GOT3 (cell line): ENCODE measurements at places on chromosomes 5 and 9.

DNA sequence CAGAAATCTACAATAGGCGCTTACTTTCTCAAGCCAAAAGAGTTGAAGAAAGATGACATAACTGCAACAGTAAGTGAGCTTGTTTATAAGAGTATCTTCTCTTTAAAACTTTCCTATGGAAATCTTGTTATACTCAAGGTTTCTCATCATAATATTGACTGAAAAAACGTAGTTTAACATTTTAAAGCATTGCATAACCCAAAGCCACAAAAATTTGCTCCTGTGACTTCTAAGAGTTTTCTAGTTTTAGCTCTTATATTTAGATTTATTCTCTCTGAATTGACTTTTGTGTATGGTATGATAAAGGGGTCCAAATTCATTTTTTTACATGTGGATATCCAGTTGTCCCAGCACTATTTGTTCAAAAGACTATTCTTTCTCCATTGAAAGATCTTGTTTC is 15.2 kb downstream of the WDR36 start:
- no peak for DNase-seq

DNA sequence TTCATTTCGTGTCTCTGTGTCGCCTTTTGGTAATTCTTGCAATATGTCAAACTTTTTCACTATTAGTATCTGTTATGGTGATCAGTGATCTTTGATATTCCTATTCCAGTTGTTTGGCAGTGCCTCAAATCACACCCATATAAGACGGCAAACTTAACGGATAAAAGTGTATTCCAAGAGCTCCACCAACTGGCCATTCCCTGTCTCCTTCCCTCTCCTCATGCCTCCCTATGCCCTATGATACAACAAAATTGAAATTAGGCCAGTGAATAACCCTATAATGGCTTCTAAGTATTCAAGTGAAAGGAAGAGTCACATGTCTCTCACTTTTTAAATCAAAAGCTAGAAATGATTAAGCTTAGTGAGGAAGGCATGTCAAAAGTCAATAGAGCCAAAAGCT is 74.8 kb downstream of the CDK5RAP2 start:
- DNase-seq, result no peak

- DNase-seq, result no peak
Measured at GRCh38 chr9:4862506-4863250, 69.9 kb downstream of the RCL1 start.

GRCh38 chr9:74083681-74084433 is 413.3 kb upstream of the RORB start:
- no peak for DNase-seq

- DNase-seq, result no peak
Measured at GRCh38 chr5:8176101-8176693, 307.2 kb downstream of the MTRR start.
